ENCODE measurements at places on chromosomes 7 and 10. TPM values are rescaled to one million over a fixed set of nuclear protein-coding genes. Genes with fewer than 3 reads are reported as not detected.

The FAM241B gene
- total RNA-seq, result not detected

The MTURN gene
- 5.2 TPM for total RNA-seq

The FAM13C gene
- total RNA-seq, result 0.14 TPM

The PSMC2 gene
- total RNA-seq, result 225 TPM

The ATP5MK gene
- total RNA-seq, result 163 TPM

The ZMYND11 gene
- total RNA-seq, result 65.7 TPM

The TMEM130 gene
- total RNA-seq, result 0.72 TPM

The NUTM2A gene
- total RNA-seq, result 0.66 TPM

The SRRM3 gene
- 0.66 TPM for total RNA-seq

The SFRP4 gene
- total RNA-seq, result 0.14 TPM

The TMEM178B gene
- total RNA-seq, result not detected

The COL17A1 gene
- total RNA-seq, result under 0.01 TPM

The RPEL1 gene
- total RNA-seq, result not detected

The NCF1 gene
- 0.29 TPM for total RNA-seq

The GNGT1 gene
- total RNA-seq, result not detected

The HOXA13 gene
- total RNA-seq, result 6.8 TPM

The UCN3 gene
- not detected for total RNA-seq

The PLAU gene
- total RNA-seq, result 1,436 TPM

The SCART1 gene
- total RNA-seq, result 3.1 TPM

The SPDYE1 gene
- not detected for total RNA-seq

The CC2D2B gene
- total RNA-seq, result not detected
